Skin of body (tissue), 3 donors: ENCODE measurements at places on chromosomes 3 and 15.

DNA sequence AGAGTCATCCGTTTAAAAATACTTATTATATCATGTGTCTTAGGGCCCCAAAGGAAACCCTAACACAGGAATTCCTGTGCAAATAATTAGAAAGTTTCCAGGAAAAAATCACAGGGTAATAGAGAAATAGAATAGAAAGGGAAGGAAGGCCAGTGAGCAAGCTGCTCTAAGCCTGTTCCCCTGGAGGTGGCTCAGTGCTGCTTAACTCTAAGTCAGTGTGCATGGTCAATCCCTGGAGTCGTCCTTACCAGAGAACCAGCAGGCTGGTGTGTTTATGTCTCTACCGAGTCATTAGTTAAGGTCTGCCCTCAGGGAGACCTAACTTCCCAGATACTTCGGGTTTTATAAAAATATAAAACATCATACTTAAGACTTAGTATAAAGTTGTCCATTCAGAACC, 21.0 kb upstream of the MCF2L2 start:
- peak; percentile 2 for DNase-seq

DNA sequence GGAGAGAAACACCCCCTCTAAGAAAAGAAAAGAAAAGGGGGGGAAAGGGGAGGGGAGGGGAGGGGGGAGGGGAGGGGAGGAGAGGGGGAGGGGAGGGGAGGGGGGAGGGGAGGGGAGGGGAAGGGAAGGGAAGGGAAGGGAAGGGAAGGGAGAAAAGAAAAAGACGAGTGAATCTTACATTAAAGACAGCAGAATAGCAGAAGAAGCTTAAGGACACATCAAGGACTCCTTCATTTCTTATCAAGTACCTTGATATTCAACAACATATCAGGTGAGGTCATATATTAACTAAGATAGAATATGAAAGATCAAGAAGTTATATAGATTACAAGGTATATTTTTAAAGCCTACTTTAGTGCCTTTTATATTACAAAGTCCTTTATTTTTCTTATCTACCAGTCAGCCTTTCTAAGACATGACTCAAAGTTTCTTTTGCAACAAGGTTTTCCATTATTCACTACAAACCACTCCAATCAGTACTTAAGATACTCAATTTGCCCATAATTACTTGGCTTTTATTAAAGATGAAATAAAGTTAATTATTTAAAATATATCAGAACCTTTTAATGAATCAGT, 17.7 kb upstream of the AADAC start:
- no peak for DNase-seq

GRCh38 chr3:39990532-39990931, 181.1 kb downstream of the MYRIP start:
- no peak for DNase-seq

GRCh38 chr15:80419546-80419945, 15.4 kb downstream of the ARNT2 start:
- DNase-seq, result no peak

DNA sequence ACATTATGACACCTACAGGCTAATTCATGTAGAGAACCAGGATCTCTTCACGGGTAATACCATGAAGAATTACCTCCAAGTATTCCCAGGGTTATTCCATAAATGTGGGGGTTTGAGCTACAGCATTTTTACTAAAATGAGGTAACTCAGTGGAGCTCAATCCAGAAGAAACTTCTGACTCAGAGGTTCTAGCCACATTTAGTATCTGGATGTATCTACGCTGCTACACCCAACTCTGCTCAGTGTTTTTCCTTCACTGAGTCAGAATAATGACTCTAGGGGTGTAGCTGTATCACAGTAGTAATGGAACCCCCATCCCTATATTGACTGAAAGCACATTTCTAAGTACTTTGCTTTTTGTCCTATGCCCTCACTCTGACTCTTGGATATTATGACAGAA, 52.4 kb downstream of the COPS2 start:
- no peak for DNase-seq

GRCh38 chr15:64803526-64803925, 21.9 kb downstream of the PIF1 start:
- no peak for DNase-seq

DNA sequence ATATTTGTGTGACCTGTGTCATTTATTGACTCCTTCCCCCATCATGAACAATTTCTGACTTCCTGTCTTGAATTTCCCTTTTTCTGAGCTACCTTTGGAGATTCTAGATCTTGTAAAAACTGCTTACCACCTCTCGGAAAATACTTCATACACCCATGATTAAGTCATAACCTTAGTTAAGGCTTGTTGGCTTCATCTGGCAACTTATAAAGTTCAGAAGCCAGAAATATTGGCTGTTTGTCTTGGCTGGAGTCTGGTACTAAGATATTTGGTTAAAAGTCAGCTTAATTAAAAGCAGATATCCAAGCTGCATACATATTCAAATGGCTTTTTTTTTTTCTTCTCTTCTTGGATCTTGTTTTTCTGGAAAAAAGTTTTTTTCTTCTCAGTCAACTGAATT, 37.3 kb upstream of the B3GALNT1 start:
- no peak for DNase-seq

GRCh38 chr15:81024265-81024872, 23.6 kb downstream of the TLNRD1 start:
- DNase-seq, result no peak

GRCh38 chr15:57611938-57612337, 20.2 kb downstream of the MYZAP start:
- DNase-seq, result no peak
